ENCODE measurements at places on chromosomes 13 and 19.

GRCh38 chr13:114110091-114110829, 22.2 kb downstream of the RASA3 start:
- DNase-seq, result peak; percentile 72

GRCh38 chr13:101811284-101811839, 358.9 kb downstream of the ITGBL1 start:
- DNase-seq, result no peak

DNA sequence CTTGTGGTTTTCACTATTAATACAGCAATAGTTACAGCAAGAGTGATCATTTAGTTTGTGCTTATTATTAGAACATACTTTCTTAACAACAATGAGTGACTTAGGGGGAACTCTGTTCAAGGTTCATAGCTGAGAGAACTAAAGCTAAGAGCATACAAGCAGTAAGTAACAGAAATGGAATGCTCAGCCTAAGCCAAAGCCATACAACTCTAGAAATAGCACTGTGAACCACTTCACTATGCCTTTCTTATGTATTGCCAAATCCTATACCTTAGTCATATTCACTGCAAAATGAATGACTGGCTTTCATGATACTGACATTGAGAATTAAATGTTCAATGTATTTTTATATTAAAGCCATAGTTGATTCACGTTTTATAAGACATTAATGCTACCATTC, 599.7 kb upstream of the SLITRK1 start:
- no peak for DNase-seq

GRCh38 chr19:49894879-49895565, 1.7 kb downstream of the IL4I1 start:
- no peak for DNase-seq

GRCh38 chr13:25085125-25085742, 10.7 kb upstream of the PABPC3 start:
- DNase-seq, result peak; percentile 52

DNA sequence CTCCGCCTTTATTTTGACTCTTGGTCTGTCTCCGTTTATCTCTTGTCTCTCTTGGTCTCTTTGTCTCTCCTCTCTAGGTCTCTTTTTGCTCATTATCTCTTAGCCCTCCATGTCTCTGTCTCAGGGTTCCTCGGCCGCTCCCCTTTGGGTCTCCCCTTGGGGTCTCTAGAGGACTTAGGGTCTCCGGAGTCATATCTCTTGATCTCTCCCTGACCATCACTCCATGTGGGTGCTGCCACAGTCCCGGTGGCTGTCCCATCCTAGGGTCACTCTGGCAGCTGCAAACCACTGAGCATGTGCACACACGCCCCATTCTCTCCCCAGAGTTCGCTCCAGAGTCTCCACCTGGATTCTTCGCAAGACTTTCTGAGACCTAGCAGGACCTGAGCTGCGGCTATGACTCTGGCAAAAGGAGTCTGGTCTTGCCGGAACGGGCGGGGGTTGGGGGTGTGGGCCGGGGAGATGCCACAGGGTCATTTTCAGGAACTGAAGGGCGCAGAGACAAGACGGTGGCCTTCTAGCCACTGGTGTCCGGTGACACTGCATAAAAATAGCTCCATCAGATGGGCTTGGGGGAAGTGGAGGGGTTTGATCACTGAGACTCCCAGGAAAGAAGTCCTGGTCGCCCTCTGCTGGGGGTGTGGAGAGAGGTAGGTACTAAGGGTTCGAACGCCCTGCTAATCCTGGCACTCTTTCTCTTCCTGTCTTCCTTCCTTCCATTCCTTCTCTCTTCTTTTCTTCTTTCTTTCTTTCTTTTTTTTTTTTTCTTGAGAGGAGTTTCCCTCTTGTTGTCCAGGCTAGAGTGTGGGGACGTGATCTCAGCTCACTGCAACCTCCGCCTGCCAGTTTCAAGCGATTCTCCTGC, 1.2 kb upstream of the KCNA7 start:
- peak; percentile 65 for DNase-seq

GRCh38 chr19:16260812-16261161, 63.1 kb downstream of the AP1M1 start:
- no peak for DNase-seq

- peak; percentile 96 for DNase-seq
Measured at GRCh38 chr13:40470660-40471059, 195.8 kb downstream of the FOXO1 start.

- no peak for DNase-seq
Measured at GRCh38 chr13:82719987-82720386, 1162.3 kb downstream of the SLITRK1 start.

DNA sequence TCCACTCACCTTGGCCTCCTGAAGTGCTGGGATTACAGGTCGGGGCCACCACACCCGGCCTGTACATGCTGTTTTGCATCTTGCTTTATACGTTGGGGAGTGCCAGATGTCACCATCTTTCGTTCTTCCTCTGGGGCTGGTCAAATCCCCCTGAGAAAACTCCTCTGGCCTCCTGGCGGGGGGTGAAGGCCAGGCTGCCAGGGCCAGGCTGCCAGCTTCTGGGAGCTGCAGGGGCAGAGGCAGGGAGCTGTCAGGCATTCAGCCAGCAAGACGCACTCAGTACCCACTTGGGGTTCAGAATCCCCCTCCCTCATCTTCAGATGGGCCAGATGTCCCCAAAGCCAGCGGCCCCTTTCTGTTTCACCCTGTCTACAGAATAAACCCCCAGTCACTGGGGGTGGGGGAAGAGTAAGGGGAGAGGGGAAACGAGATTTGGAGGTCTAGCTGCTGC, 16.1 kb downstream of the ZSWIM9 start:
- DNase-seq, result no peak

GRCh38 chr19:5637971-5638370, 15.1 kb downstream of the SAFB start:
- DNase-seq, result no peak

GRCh38 chr19:46490774-46491173, 4.9 kb downstream of the PNMA8B start:
- no peak for DNase-seq

DNA sequence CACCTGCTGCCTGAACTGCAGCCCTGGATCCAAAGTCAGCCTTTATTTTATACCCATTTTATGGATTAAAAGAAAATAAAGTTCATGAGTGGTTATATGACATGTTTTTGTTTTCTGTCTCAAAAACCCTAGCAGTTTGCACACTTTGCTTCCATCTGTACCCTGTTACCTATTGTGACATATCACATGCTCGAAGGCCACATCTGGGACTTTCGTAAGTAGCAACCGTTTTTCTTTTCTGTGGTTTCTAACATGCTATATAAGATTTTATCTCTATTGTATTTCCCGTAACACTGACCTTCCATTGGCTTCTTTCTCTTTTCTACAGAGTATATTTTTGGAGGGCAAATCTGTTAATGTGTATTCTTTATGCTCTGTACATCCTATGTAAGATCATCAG, 1007.2 kb downstream of the PCDH9 start:
- no peak for DNase-seq

DNA sequence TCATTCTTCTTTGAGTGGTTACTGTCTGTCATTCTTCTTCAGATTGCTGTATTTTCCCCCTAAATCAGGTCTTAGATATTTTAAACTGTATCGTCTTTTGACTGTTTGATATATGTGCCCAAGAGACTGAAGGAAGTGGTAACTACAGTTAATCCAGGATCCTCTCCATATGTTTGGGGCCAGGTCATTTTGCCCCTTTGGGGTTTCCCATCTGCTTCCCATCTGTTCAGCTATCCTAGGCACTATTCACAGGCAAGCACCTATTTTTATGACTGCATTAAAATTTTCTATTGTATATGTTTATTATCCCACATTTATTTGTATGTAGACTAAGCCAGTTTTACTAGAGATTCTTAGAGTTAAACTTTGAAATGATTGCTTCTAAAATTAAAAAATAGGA, 244.2 kb downstream of the PCCA start:
- no peak for DNase-seq

DNA sequence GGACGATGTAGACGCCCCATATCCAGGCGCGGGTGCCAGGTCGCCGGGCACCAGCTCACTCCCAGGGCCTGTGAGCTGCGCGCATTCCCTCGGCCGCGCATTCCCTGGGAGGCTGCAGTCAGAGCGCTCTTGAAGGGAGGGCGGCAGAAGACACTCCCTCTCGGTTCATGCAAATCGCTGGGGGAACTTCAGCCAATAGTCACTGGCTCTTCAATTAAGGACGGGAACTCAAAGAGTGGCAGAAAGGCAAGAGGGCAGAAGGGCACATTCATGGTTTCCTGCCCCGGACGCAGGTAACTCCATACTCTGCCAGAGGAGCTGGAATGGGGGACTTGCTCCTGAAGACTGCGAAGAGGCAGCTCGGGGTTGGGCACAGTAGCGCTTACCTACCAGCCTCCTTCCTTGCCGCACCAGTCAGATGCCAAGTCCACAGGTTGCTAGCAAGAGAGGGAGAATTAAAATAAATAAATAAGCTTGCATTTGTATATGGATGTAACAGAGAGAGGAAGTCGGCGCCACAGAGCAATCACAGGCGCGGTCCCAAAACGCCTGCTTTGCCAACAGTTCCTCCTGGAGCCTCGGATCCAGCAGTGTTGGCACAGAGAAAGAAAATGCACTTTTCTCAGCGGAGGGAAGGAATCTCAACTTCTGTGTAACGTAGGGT, 459 bp downstream of the PCDH20 start:
- DNase-seq, result peak; percentile 61

DNA sequence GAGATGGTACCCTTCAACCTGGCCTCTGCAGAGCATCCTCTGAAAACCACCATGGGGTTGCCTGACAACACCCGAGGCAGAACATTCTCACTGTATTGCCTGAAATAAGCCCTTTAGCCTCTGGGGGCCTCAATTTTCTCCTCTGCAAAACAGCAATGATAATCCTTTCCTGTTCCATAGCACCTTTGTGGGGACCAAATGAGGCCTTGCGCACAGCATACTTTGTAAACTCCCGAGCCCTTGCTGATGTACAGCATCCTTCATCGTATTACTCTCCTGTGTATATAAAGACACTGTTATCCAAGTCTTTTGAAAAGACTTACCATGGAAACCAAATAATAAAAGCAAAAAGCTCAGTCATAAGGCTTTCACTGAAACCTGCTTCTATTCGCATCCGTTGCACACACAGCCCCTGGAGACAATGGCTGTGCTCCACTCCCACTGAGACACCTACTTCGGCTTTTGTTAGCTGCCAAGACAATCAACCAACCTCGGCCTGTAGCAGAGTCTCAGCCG, 276.0 kb downstream of the FOXO1 start:
- DNase-seq, result peak; percentile 85

DNA sequence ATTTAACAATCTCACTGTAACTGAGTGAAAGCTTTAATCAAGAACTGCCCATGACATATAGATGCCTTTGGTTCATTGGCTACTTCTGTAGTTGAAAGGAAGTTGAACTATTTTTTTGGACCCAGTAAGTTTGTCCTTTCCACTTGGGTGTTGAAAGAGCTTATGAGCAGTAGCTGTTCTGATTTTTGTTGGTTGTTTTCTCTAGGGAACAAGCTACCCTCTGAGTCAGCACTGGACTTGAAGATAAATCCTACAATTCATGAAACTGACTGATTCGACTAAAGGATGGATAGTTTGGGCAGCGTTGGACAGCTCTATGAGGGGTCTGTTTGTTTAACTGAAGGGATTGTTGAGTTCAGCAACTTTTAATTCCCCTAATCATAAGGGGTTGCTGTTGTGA, 101.0 kb downstream of the PAN3 start:
- DNase-seq, result no peak

DNA sequence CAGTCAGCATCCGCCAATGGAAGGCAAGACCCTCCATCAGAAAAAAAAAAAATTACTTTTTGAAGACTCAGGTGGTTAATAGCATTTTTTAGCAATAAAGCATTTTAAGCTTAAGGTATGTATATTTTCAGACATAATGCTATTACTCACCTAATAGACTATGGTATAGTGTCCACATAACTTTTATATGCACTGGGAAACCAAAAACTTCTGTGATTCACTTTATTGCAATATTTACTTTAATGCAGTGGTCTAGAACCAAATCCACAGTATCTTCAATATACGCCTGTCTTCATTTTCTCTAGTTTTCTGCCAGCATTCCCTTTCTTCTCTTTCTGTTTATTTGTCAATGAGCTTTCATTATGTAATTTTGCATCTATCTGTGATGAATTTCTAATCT, 418.1 kb downstream of the SLITRK6 start:
- no peak for DNase-seq

DNA sequence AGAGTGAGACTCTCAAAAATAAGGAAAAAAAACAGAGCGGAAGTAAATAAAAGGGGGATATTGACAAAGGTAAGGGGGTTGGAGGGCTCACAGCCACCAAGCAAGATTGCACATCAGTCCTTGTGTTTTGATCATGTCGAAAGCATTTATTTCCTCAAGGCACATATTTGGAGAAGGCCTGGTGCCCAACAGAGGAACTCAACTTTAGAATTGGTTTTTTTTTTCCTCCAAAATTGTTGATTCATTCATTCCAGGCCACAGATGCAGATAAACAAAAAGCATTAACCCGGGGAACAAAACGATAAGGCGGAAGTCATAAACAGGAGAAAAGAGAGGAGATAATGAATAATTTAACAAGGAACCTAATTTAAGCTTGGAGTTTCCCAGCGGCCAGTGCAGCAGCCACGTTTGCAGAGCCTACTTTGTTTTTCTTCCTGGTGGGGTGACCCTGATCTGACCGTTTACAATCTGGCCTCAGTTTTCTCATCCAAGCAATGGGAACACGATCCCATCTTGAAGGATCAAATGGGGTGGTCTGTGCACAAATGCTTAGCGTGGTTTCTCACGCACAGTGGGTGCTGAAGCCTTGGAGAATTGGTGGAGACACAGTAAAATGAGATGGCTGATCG, 2.1 kb upstream of the PTPRS start:
- no peak for DNase-seq

DNA sequence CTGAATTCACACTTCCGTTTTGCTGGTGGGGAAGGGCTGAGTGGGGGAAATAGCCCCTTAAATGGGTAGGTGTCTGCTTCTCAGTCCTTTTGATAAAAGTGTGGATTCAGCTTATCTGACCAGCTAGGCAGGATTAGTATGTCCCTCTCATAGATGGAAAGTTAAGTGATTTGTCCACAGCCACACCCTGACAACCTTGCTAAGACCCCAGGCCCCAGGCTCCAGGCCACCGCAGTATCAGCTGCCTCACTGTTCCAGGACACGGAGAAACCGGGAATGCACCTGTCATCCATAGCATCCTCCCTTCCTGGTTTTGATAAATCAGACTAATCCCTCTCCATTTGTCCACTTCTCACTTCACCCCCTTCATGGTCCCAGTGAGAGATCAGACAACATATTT, 197.7 kb downstream of the USP12 start:
- no peak for DNase-seq

DNA sequence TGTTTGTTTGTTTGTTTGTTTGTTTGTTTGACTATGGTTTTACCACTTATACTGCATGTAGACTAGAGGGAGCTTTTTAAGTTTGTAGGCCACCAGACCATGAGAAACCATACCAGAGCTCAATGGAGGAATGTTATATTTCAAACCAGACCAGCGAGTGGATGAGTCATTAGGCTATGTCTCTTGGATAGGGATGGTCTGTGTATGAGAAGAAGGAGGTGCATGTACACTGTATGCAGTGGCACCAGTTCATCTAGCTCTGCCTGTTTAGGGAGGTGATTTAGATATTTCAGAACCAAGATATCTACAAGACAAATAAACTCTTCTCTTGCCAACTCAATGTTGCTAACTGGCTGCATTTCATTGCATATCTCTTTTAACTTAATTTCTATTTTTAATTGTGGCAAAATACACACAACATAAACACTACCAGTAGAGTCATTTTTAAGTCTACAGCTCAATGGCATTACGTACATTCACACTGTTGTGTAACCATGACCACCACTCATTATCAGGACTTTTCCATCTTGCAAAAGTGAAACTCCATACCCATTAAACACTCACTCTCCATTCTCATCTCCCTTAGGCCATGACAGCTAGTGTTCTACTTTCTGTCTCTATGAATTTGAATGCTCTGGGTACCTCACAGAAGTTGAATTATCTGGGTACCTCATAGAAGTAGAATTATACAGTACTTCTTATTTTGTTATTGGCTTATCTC, 29.2 kb downstream of the SYDE1 start:
- no peak for DNase-seq
